ENCODE measurements at places on chromosomes 12 and 14.

- no peak for DNase-seq
These were observed 50.7 kb downstream of the LIN52 start for GRCh38 chr14:74135426-74135825.

DNA sequence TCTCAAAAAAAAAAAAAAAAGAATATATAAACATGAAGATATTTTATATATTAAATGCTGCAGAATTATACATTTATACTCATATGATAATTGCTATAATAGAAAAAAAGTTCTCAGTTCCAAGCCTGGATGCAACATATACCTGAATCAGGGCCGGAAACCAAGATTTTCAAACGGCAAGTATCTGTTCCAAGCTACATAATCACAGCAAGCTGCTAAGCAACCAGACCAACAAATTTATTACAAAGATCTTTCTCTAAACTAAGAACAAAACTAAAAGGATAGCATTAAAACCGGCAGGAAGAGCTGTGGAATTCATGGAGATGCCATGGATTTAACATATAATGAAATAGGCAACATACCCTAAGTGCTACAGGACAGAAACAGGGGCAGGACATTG is 7.1 kb downstream of the RACGAP1 start:
- DNase-seq: no peak

- no peak for DNase-seq
These were observed 1.9 kb downstream of the GNG2 start for GRCh38 chr14:51862176-51862796.

DNA sequence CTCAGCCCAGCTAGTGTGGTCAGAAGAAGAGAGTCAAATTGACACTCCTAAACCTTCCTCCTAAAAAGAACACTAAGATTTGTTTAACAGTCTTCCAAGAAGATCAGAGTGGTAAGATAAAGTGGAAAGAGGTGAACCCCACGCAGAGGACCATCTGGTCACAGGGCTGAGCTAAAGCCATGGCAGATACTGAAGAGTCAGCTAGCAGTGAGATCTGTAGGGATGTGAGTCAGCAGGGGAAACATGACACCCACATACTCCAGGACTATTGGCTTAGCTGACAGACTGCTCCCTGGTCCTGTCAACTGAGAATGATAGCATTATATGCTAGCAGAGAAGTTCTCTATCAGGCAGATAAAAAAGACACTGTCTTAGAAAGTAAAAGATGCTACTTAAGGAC is 269.4 kb upstream of the ALG10 start:
- DNase-seq: no peak

GRCh38 chr12:104059963-104060362 is 4.4 kb upstream of the HCFC2 start:
- DNase-seq: no peak
